ENCODE measurements at places on chromosomes 6 and 20.

- no peak for DNase-seq
Observed at GRCh38 chr6:42714098-42714761, 8.2 kb downstream of the PRPH2 start.

GRCh38 chr20:44153636-44154043 lies 33.3 kb downstream of the JPH2 start:
- DNase-seq, result no peak

- DNase-seq, result no peak
Observed at GRCh38 chr6:75166773-75167172, 39.1 kb downstream of the COL12A1 start.

- no peak for DNase-seq
Observed at GRCh38 chr6:98880486-98880885, 46.1 kb downstream of the POU3F2 start.

GRCh38 chr20:37042986-37043972 lies 52.5 kb downstream of the RBL1 start:
- no peak for DNase-seq

DNA sequence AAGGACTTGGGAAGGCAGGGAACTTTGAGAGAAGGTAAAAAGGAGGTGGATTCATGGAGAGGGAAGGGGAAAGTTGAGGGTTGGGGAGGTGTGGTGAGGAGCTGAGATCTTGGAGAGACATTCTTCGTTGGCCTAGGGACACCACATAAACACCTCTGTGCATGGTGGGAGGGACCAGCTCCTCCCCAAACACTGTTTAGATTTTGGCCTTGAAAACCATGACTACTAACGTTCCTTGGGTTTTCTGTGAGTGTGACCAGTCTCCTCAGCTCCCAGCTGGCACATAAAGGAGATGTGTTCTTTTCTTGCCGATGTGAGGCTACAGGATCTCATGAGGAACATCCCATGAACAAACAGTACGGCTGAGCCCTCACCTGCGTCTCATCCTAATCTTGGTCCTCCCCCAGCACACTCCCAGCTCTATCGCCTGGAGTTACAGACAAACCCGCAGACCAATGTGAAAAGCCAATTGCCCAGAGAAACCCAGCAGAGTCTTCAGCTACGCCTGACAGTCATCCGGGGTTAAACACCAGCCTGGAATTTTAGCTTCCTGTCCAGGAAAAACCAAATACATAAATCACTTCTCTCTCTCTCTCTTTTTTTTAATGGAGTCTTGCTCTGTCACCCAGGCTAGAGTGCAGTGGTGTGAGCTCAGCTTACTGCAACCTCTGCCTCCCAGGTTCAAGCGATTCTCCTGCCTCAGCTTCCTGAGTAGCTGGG lies 22.0 kb upstream of the DDR1 start:
- no peak for DNase-seq

GRCh38 chr6:17116117-17116440 lies 14.2 kb downstream of the STMND1 start:
- no peak for DNase-seq

GRCh38 chr6:165244524-165245247 lies 64.7 kb downstream of the C6orf118 start:
- no peak for DNase-seq

- peak; percentile 25 for DNase-seq
Observed at GRCh38 chr20:53708129-53708968, 114.7 kb upstream of the ZNF217 start.

DNA sequence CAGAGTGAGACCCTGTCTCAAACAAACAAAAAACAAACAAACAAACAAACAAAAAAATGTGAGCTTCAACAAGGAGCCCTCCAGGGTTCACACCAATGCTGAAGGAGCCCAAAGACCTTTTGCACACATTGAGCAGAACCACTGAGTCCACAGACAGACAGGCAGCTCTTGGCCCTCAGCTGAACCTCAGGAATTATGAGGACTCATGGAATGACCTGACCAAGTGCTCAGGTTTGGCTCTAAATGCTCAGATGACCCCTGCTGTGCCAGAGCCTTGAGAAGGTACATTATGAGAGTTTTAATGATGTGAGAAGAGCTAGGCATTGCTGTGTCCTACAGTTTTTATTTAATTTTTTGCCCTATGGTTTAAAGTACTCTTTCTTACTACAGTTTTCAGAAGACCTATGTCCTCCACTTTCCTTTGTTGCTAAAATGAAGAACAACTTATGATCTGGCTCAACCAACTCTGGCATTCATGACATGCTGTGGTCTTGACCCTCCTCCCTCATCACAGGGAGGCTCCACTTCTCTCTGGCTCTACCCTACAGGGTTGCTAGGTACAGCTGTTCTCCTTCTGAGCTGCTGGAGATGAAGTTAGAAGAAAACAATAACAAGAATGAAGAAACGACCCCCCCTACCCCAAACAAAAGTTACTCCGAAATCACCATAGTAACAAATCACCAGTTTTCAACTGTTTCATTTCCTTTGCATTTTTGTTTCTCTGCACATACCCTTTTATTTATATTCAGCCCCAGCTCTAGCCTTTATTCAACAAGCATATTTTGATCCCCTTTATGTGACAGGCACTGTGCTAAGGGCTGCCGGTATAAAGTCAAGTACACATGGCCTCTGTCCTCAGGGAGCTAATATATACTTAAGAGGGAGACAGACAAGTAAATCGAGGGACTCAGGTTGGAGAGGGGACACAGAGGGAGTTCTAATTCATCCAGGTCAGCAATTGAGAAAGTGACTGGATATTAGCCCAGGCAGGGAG lies 128.7 kb upstream of the TRAF3IP2 start:
- DNase-seq, result no peak

- DNase-seq, result no peak
Observed at GRCh38 chr20:17992847-17993513, 24.2 kb downstream of the MGME1 start.

- DNase-seq, result no peak
Observed at GRCh38 chr6:49855221-49855620, 11.1 kb downstream of the CRISP1 start.

- peak; percentile 42 for DNase-seq
Observed at GRCh38 chr6:35919827-35920751, 809 bp downstream of the SRPK1 start.

DNA sequence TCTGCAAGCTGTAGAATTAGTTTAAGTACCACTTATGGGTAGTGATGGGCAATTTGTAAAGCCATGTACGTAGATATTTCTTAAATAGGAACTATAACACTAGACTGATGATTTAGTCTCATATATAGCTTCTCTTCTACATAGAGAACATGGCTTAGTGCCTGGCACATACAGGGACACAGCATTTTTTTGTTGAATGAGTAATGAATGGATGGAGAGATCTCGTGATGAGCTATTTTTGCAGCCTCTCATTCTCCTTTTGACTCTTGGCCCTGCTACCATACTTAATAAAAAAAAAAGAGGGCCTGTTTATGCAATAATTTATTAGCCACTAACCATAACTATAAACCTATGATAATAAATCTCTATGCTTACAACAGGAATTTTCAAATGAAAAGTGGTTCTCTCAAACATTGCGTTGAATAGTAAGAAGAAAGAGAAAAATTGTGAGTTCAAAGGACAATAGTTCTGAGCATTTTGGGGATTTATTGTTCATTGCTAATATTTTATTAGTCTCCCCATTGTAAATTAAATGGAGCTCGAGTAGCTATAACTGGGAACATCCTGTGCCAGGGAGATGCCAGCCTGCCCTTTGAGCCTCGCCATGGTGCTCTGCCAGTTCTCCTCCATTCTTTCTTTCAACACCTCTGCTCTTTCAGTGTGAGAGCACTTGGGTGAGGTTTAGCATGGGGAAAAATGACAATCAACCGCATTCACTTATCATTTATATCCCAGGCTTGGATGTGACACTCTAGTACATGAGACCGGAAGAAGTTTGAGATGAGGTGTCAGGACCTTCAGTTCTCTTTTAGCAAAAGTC lies 14.7 kb upstream of the RCAN2 start:
- DNase-seq, result no peak

GRCh38 chr6:3139090-3139903 lies 18.0 kb downstream of the TUBB2A start:
- no peak for DNase-seq

All from stimulated activated CD4-positive, alpha-beta T cell treated with anti-CD3 and anti-CD28 coated beads, Interleukin-4, amount 100 ng/mL, for 4 hours (primary cell).